Naive thymus-derived CD8-positive, alpha-beta T cell (primary cell): ENCODE measurements at places on chromosomes 6 and 20. TPM values are rescaled to one million over a fixed set of nuclear protein-coding genes. Genes with fewer than 3 reads are reported as not detected.

Gene DSP
- total RNA-seq: 0.47 TPM

Gene PKIG
- 9.0 TPM for total RNA-seq

Gene SLC2A10
- not detected for total RNA-seq

Gene ZC3H12D
- total RNA-seq: 63.5 TPM

Gene KCNQ2
- 0.30 TPM for total RNA-seq

Gene CYP39A1
- total RNA-seq: not detected

Gene SSTR4
- total RNA-seq: not detected

Gene DNMT3B
- 0.82 TPM for total RNA-seq

- H3K27me3 ChIP-seq: no peaks in the 10 kb centered on the region
- H3K4me3 ChIP-seq: no peak overlapping the region
- H3K27ac ChIP-seq: peak overlapping the region; percentile 91
- no peak for DNase-seq
- peaks cover 15% of the 10 kb centered on the region for H3K4me1 ChIP-seq
Measured at GRCh38 chr20:46350986-46351267, 42.6 kb upstream of the CDH22 start.

- H3K27ac ChIP-seq: no peak overlapping the region
- H3K36me3 ChIP-seq: no peaks in the 10 kb centered on the region
- H3K27me3 ChIP-seq: no peaks in the 10 kb centered on the region
Measured at GRCh38 chr6:122747573-122747972, 31.9 kb upstream of the FABP7 start.

DNA sequence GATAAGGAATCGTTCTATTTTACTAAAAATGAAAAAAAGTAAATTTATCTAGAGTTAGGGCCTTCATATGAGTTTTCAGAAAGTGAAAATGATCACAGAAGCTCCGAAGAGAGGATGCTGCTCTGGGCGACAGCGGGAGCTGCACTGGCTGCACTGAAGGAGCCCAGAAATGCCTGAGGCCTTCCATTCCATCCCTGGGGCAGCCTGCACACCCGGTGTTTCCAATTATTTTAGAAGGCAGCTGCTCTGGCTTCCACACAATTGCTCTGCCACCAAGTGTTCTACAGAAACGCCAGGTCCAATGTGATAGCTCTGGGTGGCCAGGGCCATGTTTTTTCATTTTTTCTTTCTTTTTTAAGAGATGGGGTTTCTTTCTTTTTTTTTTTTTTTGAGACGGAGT is 3.6 kb downstream of the DTNBP1 start:
- no peak for DNase-seq
- H3K36me3 ChIP-seq: no peaks in the 10 kb centered on the region
- H3K4me1 ChIP-seq: peaks cover 20% of the 10 kb centered on the region
- no peak overlapping the region for H3K4me3 ChIP-seq
- no peaks in the 10 kb centered on the region for H3K27me3 ChIP-seq

- no peaks in the 10 kb centered on the region for H3K4me1 ChIP-seq
- no peaks in the 10 kb centered on the region for H3K27me3 ChIP-seq
- H3K27ac ChIP-seq: no peak overlapping the region
- no peaks in the 10 kb centered on the region for H3K36me3 ChIP-seq
- H3K4me3 ChIP-seq: no peak overlapping the region
- DNase-seq: no peak
Measured at GRCh38 chr6:76790881-76791280, 672.4 kb downstream of the HTR1B start.

DNA sequence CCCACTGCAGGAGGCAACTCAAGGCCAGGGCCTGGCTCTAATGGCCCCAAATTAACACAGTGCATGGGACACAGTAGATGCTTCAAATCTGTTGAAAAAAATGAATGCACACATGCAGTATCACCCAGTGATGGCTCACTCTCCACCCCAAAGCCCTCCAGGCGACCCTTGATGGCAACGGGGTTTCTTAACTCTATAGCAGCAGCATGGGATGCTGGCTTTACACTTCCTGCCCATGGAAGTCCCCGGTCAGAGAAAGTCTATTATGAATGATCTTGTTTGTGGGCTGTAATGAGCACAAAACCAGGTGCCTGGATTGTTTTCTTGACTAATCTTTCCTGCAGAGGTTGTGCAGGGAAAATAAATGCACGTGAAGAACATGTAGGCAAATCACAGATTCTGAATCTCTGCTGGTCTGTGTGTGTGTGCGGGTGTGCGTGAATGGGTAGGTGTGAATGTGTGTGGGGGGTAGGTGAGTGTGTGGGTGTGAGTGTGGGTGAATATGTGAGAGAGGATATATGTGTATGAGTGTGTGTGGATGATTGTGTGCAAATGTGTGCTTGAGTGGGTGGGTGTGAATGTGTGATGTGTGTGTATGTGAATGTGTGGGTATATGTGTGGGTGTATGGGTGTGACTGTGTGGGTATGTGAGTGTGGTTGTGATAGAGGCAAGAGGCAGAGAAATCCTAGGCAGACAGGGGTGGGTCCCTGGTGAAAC is 60.1 kb upstream of the MLN start:
- peaks cover 12% of the 10 kb centered on the region for H3K27me3 ChIP-seq
- peaks cover 42% of the 10 kb centered on the region for H3K4me1 ChIP-seq
- no peak overlapping the region for H3K4me3 ChIP-seq
- DNase-seq: no peak
- peaks cover 6% of the 10 kb centered on the region for H3K36me3 ChIP-seq

DNA sequence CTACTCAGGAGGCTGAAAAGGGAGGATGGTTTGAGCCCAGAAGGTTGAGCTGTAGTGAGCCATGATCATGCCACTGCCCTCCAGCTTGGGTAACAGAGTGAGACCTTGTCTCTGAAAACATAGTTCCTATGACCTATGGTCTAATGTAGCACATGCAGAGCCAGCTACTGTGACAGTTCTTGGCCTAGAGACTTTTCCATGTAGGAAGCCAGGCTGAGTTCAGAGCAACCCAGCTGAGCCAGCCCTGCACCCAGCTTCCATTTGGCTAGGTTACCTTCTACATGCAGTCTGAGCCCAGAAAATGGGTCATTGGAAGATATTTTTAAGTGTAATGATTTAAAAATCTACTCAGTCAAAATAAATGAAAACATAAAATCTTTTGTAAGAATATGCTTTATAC is 92.8 kb downstream of the FNDC1 start:
- no peaks in the 10 kb centered on the region for H3K36me3 ChIP-seq
- peaks cover 12% of the 10 kb centered on the region for H3K27me3 ChIP-seq
- no peaks in the 10 kb centered on the region for H3K4me1 ChIP-seq
- H3K4me3 ChIP-seq: no peak overlapping the region
- no peak for DNase-seq

- DNase-seq: no peak
- H3K4me3 ChIP-seq: no peak overlapping the region
- H3K27me3 ChIP-seq: peaks cover 12% of the 10 kb centered on the region
- peaks cover 3% of the 10 kb centered on the region for H3K36me3 ChIP-seq
Measured at GRCh38 chr6:7454696-7455358, 65.2 kb downstream of the RIOK1 start.

DNA sequence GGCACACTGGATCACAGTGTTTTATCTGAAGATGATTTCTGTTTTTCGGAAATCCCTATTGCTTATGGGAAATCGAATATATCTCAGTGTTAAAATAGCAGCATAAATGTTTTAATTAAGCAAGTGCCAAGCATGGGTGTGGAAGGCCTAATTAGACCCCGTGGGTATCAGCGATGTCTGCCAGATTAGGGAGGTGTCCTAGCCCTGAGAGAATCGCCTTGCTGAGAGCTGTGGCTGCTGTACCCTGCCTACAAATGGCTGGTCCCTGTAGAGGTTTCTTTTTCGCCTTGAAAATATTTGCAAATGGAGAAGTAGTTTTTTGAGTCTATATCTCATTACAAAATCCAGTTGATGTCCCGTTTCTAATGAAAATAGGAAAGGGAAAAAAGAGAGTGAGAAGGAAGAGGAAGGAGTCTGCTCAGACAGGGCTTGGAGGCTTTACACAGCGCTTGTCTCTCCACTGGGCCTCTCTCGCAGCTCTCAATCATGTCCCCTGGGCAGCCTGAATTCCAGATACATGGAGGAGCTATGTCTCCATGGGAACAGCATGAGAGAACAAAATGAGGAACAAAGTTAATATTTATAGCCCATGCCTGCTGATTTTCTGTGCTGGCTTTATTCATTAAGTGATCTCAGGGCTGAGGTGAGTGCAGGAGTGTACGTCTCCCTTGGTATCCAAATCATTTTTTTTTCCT is 35.2 kb upstream of the BCLAF1 start:
- H3K27ac ChIP-seq: no peak overlapping the region
- H3K36me3 ChIP-seq: no peaks in the 10 kb centered on the region
- DNase-seq: no peak
- H3K4me3 ChIP-seq: no peak overlapping the region
- H3K4me1 ChIP-seq: no peaks in the 10 kb centered on the region

DNA sequence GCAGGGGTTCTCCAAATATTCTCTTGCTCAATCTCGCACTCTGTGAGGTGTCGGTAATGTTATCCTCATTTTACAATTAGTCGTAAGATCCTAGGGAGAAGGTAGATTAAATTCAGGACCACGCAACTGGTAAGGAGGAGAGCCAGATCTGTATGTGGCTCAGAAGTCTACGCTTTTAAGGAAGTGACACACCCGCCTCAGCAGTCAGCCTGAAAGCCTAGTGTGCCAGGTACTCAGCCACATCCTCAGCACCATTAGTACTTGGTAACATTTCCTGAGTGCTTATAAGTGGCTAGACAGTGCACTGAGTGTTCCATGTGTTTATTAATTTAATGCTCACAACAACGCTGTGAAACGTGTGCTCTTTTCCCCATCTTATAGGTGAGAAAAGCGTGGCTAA is 63.7 kb downstream of the DHX35 start:
- DNase-seq: no peak
- H3K4me3 ChIP-seq: no peak overlapping the region
- no peaks in the 10 kb centered on the region for H3K27me3 ChIP-seq
- H3K27ac ChIP-seq: no peak overlapping the region
- peaks cover 7% of the 10 kb centered on the region for H3K36me3 ChIP-seq
- peaks cover 13% of the 10 kb centered on the region for H3K4me1 ChIP-seq
